ENCODE measurements at places on chromosomes 11 and 22.
A peak's percentile ranks its signal among the peaks of the same experiment; 100 is the strongest.

- no peak for DNase-seq
These were observed 20.6 kb downstream of the ADM start for GRCh38 chr11:10325277-10326011.

- DNase-seq, result no peak
These were observed 11.8 kb downstream of the TIGD3 start for GRCh38 chr11:65366340-65366773.

DNA sequence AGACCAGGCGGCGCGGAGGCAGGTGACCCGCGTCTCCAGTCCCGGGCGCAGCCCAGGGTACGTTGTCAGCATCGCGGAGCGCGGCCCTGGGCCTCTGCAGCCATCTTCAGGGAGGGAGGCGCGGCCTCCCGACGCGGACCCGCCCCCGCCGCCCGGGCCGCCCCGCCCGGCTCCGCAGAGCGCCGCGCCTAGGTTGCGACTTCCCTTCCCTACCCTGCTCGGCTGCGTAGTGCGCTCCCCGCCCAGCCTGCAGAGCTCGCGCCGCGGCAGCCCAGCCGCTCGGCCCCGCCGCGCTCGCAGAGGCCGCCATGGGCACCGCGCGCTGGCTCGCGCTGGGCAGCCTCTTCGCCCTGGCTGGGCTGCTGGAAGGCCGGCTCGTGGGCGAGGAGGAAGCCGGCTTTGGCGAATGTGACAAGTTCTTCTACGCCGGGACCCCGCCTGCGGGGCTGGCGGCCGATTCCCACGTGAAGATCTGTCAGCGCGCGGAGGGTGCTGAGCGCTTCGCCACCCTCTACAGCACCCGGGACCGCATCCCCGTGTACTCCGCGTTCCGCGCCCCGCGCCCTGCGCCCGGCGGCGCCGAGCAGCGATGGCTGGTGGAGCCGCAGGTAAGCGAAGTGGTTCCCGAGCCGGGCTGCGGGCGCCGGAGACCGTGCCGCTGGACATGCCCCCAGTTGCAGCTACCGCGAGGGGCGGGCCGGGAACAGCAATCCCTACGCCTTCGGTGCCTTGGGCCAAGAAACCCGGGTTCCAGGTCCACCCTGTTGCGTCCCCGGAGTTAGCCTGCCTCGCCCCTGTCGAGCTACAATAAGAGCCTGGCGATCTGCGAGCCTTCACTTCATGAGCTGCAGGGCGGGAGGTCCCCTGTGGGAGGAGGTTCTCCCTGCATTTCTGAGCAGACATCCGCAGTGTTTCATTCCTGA, at the start of gene ENDOD1:
ENDOD1 (plus strand) TSS at position 227 of the 923 bp plus-strand sequence; CDS start at position 309, 82 bp downstream.
- peak; percentile 79 for DNase-seq

DNA sequence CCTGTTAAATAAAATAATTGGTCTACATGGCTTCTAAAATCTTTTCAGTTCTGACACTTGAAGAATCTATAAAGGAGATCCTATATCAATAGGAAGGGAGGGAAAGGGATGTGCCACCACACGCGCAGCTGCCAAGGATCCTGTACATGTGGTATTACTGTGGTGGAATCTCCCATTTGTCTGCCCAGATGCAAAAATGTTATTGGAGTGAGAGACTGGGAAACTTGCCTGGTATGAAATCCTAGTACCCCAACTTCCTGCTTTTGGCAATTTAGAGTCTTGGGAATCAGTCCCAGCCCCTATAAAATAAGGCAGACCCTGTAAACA, 81.9 kb upstream of the PICALM start:
- DNase-seq, result no peak

DNA sequence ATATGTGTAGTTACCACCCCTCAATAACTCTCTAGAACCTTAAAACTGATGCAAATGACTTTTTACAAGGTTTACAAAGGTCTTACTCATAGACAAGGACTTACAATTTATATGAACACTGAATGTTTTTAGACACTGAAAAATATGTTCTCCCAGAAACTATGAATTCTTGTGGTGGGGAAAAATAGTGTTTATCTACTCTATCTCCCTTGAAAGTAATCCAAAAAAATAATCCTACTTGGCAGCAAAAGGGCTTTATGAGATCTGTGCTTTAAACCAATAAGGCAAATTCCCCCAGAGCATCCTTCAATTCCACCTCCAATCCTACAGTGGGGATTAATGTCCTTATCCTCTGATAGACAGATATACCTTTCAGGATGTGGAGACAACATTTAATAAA, 1984.1 kb upstream of the RAG2 start:
- no peak for DNase-seq

GRCh38 chr22:38881464-38881871, 9.5 kb upstream of the CBX6 start:
- no peak for DNase-seq

GRCh38 chr11:65104628-65105027, 7.0 kb upstream of the TM7SF2 start:
- no peak for DNase-seq

DNA sequence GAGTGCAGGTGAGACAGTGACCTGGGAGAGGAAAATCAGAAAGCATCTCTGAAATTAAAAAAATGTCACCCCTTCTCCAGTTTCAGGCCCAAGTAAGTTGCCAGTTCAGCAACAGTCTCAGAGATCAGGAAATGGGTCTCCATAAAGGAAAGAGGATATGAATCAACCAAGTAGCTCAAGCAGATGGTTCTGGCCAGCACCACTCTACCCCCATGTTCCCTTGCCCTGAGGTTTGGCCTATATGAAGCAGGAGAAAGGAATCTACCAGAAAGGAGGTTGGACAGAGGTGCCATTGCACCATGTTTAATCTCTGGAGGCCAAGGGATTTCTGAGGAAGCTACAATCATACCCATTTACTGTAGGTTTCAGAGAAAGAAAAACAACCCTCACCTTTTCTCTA, 7.7 kb downstream of the FZD4 start:
- no peak for DNase-seq

DNA sequence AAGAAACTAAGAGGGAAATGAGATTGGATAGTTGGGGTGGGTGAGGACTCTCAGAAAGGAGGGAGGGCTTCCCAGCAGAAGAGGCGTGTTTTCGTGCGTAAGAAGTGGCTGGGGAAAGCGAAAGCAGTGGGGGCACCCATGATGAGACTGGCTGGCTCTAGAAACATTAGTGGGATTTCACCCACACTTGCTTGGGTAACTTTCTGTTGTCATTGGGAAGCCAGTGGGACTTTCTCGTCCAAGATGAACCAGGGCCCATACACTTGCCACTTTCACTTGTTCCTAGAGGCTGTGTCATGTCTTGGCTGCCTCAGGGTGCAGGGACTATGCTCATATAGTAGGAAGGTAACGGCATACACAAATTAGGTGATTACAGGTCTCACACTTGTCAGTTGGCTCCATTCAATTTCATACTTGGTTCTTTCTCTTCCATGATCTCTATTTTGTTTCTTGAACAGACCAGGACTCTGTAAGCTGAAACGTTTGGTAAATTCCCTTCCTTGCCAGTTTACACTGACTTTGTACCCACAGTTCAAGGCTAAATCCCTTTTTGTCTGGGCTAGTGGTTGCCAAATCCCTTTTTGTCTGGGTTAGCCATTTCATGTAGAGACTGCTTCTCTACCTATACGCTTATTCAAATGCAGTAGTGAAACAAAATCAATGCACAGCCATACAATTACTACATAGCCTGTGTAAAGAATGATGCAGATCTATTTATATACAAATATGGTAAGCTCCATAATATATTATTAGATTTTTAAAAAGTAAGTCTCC, 42.0 kb upstream of the CXCR5 start:
- DNase-seq, result no peak

GRCh38 chr11:94647926-94648325, 80.8 kb downstream of the PIWIL4 start:
- DNase-seq, result no peak

DNA sequence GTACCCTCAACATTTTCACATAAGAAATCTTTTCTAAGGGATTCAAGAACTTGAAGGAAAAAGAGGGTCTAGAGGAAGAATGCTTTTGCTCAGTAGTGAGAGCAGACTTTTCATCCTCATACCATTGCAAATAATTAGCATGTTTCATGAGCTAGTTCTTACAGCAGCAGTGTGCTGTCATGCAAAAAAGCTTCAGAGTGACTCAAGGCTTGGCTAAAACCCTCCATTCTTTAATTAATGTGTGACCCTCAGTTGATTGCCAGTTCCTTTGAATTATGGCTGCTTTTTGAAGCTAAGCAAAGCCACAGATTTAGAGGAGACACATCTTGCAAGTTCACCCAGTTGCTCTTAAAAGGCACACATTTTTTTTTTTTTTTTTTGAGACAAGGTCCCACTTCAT, 36.6 kb upstream of the PCF11 start:
- no peak for DNase-seq

GRCh38 chr11:44145011-44145775, 49.7 kb downstream of the EXT2 start:
- no peak for DNase-seq

DNA sequence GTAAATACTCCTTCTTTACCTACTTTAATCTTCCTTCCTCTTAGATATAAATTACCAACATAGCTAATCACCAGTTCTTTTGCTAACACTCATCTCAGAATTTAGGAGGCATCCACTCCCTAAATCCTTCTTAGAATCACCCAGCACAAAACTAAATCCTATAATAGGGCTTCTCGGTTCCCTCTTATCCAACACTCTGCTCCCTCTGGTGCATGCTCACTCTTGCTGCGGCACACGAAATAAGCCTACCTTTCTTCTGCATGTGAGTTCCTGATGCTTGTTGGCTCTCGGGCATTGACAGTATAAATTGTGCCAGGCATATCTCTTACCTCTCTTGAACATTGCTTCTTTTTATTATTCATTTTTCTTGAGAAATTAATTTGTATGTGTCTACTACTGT, 61.0 kb downstream of the OR5AK2 start:
- DNase-seq, result no peak
